MG63 (cell line): ENCODE measurements at places on chromosomes 16 and 17. TPM values are rescaled to one million over a fixed set of nuclear protein-coding genes. Genes with fewer than 3 reads are reported as not detected.

DNA sequence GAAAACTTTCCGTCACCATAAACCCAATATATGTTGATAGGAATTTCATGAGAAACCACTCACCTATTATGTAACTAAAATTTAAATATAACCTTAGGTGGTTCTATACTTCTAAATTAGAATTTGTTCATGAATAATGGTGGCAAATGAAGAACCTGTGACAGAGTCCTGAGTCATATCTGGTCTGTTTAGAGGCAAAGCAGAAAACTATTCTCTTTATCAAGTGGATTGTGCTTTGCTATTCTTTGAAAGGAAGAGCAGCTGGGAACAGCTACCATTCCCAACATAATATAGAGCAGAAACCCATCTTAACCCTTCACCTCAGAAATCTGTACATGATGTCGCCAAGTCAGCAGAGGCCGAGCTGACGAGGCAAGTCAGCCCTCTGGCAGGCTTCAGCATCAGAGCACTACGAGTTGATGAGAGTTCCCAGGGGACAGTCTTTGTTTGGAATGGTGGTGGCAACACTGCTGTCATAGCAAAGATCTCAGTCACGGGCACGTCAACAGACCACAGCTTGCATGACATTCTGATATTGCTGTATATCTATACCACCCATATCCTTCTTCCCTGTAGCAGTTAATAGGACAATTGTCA lies 631.9 kb upstream of the CA10 start:
- no peak for DNase-seq

DNA sequence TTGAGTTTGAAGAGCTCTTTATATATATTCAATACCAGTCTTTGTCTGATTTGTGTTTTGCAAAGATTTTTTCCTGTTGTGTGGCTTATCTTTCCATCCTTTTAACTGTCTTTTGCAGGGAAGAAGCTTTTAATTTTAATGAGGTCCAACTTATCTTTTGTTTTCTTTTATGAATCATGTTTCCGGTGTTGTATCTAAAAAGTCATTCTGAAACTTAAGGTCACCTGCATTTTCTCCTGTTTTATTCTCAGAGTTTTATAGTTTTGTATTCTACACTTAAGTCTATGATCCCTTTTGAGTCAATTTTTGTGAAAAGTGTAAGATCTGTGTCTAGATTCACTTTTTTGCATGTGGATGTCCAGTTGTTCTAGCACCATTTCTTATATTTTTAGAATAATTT lies 24.6 kb upstream of the COX10 start:
- DNase-seq: no peak

- DNase-seq: no peak
These were observed 58.9 kb downstream of the TK2 start for GRCh38 chr16:66490774-66491715.

DNA sequence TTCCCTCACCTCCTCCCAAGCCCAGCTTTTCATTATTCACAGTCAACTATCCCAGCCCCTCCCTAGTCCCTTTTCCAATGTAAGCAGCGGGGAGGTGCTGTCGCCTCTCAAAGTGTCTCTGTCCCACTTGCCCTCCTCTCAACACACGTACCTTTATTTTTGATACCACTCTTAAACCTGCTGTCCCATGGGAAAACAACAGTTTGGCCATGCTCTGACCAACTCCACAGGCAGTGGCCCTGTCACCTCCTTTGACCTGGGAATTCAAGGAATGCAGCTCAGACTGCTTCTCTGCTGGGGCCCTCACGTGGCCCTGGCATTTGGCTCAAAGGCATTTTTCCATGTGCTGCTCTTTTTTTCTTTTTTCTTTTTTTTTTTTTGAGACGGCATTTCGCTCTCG lies 4.2 kb downstream of the LYRM9 start:
- DNase-seq: no peak

The SYCE1L gene
- total RNA-seq: not detected in 2 replicates

The ITGAX gene
- 0.46 TPM in 1 of 2 replicates, not detected in the other for total RNA-seq

The CCL15 gene
- not detected in 2 replicates for total RNA-seq

The ACD gene
- 24.4 and 24.7 TPM in 2 replicates for total RNA-seq

The FTSJ3 gene
- total RNA-seq: 33.3 and 58.6 TPM in 2 replicates

The EPN3 gene
- total RNA-seq: not detected in 2 replicates

The ASGR2 gene
- not detected in 2 replicates for total RNA-seq

The AATK gene
- total RNA-seq: 0.16 TPM in 1 of 2 replicates, not detected in the other
